Ovary (tissue), 10 donors: ENCODE measurements at places on chromosomes 16 and 17.

DNA sequence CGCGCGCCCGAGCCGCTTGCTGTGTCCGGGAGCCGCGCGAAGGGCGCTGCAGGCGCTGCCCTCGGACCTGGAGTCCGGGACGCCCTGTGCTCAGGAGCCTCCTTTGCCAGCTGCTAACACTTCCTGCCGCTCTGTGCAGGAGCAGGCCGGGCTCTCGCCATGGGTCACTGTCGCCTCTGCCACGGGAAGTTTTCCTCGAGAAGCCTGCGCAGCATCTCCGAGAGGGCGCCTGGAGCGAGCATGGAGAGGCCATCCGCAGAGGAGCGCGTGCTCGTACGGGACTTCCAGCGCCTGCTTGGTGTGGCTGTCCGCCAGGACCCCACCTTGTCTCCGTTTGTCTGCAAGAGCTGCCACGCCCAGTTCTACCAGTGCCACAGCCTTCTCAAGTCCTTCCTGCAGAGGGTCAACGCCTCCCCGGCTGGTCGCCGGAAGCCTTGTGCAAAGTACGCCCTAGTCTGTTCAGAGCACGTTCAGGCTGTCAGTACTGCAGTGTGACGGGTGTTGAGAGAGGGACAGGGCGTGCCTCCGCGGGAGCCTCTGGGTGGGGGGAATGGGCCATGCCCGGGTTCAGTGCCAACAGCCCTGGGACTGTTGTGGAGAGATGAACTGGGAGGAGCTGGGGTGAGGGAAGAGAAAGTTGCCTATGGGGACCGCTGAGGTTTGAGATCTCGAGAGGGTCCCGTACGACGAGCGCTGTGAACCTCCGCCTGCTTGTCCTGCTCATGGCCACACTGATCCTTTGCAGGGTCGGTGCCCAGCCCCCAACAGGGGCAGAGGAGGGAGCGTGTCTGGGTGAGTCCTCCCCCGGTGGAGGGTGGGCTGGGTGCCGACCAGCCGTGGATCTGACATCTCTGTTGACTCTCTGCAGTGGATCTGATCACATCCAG is 1.3 kb downstream of the ZNF276 start:
- H3K4me3 ChIP-seq: peak overlapping the region; percentile 94
- peaks cover 11% of the 10 kb centered on the region for H3K4me1 ChIP-seq
- no peak for DNase-seq
- H3K27me3 ChIP-seq: no peaks in the 10 kb centered on the region

DNA sequence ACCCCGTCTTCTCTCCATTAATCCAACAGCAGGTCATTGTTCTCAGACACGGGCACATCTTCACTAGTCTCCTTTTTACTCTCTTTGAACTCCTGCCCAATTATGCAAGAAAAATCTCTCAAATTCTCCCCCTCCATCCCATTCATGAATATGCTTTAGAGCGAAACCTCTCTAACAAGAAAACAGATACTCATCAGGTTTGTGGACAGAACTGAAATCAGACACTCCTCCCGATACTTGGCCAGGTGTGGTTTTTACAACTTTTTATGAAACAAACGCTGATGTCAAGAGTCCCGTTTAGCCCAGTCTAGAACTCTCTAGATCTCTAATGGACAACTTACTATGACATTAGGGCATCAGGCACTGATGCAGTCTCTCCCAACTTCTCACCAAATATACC is 40.9 kb downstream of the PIK3R5 start:
- H3K4me3 ChIP-seq: no peak overlapping the region
- H3K4me1 ChIP-seq: no peaks in the 10 kb centered on the region
- H3K27me3 ChIP-seq: no peaks in the 10 kb centered on the region
- H3K36me3 ChIP-seq: no peaks in the 10 kb centered on the region
- no peak overlapping the region for H3K27ac ChIP-seq

DNA sequence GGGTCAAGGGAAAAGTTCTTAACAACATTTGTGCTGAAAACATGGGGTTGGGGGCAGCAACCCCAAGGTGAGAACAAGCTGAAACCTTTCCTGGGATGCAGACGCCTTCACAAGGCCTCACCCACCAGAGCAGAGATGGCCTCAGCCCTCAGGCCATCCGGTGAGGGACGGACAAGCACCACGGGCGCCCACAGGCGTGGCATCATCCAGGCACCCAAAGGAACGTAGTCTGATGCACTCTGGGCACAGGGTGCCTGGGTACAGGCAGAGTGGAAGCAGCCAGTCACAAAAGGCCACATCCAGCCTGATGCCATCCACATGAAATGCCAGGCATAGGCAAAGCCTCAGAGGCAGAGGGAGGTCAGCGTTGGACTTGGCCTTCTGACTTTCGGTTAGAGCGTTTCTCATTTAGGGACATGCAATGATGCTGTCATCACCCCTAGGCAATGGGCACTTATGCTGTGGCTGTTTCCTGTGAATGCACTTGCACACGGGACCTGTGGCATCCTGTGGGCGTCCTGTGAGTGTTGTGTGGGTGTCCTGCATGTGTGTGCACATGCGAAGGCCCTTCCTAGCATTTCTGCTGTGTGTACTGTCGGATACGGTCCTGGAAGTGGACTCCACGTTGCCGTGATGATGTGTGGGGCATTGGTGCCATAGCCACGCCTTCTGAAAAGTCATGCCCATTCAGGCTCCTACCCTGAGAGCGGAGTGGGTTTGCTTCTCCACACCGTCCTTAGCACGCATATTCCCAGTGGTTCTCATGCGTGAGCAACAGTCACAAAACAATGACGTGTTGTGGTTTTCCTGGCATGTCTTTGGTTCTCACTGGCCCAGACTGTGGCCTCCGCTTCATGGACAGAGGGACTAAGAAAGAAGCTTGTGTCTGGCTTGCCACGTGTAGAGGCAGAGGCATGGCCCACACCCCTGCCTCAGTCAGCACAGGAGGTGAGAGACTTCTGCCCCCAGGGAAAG is 52.7 kb upstream of the ZNF469 start:
- H3K36me3 ChIP-seq: no peaks in the 10 kb centered on the region
- no peaks in the 10 kb centered on the region for H3K4me1 ChIP-seq
- H3K27ac ChIP-seq: no peak overlapping the region
- no peak for DNase-seq
- no peak overlapping the region for H3K4me3 ChIP-seq
- no peaks in the 10 kb centered on the region for H3K27me3 ChIP-seq

DNA sequence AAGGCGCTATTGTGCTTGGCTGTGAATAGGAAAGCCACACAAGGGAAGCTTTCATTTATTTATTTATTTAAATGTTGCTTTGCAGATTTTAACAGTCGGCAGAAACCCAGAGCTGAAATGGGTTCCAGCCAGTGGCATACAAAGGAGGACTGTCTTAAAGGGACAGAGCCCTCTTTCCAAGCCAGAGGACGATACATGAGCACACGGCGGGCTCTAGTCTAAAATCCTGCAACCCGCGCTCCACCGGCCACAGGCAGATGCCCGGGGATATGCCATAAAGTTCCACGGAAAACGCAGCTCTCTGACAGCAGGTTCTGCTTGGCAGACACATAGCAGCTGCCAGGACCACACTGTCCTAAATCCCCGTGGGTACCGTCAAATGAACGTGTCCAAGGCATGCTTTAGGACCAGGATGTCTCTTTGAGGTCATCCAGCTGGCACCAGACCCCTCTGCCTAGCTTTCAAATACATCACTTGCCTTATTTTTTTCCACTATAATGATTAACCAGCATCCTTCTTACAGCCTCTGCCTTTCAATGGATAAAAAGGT is 64.6 kb downstream of the CYTH1 start:
- peaks cover 18% of the 10 kb centered on the region for H3K4me1 ChIP-seq
- peak; percentile 49 for DNase-seq
- H3K4me3 ChIP-seq: peak overlapping the region; percentile 36
- H3K27me3 ChIP-seq: no peaks in the 10 kb centered on the region

- H3K36me3 ChIP-seq: no peaks in the 10 kb centered on the region
- no peaks in the 10 kb centered on the region for H3K27me3 ChIP-seq
- no peak overlapping the region for H3K4me3 ChIP-seq
- H3K27ac ChIP-seq: no peak overlapping the region
- DNase-seq: no peak
Observed at GRCh38 chr16:2333231-2333630, 7.3 kb downstream of the ABCA3 start.

DNA sequence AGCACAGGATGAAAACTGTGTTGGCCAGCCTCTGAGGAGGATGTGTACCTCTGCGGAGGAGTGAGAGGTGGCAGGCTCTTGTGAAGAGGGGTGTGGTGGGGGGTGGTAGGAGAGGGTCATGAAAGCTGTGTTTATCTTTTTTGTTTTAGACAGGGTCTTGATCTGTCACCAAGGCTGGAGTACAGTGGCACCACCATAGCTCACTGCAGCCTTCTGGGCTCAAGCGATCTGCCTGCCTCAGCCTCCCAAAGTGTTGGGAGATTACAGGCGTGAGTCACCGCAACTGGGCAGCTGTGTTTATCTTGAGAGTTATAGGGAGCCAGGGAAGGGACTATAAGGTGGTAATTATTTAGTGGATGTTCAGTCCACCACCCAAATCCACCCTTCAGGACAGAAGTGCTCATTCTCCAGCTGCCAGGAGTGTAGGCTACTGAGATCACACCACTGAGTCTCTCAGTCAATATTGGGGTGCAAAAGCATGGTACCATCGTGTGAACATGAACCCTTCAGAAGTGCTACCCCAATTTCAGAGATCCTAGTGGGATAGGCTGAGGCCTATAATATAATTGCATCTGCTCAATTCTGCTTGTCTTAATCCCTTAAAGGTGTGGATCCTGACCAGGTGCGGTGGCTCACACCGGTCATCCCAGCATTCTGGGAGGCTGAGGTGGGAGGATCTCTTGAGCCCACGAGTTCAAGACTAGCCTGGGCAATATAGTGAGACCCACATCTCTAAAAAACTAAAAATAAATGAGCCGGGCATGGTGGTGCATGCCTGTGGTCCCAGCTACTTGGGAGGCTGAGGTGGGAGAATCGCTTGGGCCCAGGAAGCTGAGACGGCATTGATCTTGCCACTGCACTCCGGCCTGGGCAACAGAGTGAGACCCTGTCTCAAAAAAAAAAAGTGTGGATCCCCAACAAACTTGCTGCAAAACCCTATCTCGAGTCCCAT is 788 bp upstream of the EXOC3L1 start:
- no peak for DNase-seq
- H3K4me1 ChIP-seq: peaks cover 10% of the 10 kb centered on the region
- no peak overlapping the region for H3K27ac ChIP-seq
- H3K4me3 ChIP-seq: no peak overlapping the region

DNA sequence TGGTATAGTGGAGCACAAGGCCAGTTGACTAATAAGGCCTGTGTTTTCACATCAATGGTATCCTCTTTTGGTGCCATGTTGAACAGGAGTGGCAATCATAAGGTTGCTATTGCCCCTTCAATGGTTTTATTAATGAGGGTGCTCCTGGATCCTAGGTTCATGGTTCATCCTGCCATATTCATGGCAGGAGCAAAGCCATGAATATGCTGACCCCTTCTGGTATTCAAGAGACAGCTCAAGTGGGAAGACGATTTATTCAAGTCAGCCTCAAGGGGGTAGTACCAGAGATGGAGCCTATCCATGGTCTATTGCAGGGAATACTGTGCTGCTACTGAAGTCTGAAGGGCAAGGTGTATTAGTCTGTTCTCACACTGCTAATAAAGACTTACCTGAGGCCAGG is 2.6 kb downstream of the ABCA9 start:
- peaks cover 9% of the 10 kb centered on the region for H3K4me1 ChIP-seq
- H3K4me3 ChIP-seq: no peak overlapping the region
- H3K36me3 ChIP-seq: no peaks in the 10 kb centered on the region
- DNase-seq: no peak
- no peak overlapping the region for H3K27ac ChIP-seq
